Adrenal gland (tissue), 19 donors: ENCODE measurements at places on chromosomes 12 and 14.

GRCh38 chr12:2101359-2101758, 48.6 kb downstream of the CACNA1C start:
- DNase-seq: no peak

GRCh38 chr14:41957459-41957858, 350.8 kb downstream of the LRFN5 start:
- no peak for DNase-seq

GRCh38 chr12:101238800-101239329, 28.8 kb upstream of the SLC5A8 start:
- no peak for DNase-seq

- DNase-seq: no peak
Measured at GRCh38 chr14:62631176-62631575, 414.1 kb downstream of the KCNH5 start.

DNA sequence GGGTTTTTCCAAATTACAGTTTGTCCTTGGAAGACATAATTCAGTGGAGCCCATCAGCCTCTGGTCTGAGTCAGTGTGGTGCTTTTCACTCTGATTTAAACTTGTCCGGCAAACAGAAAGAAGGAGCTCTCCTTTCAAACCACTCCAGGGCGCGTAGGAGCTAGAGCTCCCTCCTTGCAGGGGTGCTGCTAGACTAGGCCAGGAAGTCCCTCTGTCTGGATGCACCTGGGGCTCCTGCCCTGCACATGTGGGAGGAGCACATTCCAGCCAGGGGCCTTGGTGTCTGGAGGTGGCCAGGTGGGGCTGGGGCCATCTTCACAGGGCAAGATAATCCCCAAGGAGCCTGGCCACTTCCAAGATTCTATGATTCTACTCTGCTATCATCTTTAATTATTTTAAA, 3.1 kb downstream of the SERPINA3 start:
- DNase-seq: no peak
